ENCODE measurements at places on chromosomes 16 and 17.

DNA sequence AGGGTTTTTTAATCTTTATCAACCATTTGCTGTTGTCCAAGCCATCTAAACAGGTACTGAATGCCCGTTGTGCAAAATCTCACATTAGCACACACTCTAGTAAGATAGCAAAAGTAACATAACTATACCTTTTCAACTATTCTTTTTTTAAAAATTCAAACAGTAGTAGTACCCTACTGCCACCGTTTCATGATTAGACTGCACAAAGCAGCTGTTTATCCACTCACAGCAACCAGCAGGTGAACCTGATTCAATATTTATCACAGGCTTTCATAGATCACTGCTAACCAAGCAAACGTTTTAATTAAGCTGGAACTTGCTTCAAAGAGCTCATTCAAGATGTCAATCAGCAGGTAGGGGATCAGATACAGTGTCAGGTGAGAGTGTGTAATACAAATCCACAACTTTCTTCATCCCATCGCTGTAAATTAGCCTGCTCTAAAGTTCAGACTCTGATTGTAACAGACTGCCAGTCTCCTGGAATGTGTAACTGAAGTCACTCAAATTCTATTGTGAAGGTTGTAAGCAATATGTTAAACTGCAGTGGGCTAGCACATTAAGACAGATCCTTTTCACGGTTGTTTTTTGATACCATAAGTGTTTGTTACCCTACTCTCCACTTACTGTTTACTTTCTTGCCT lies 47.3 kb downstream of the BRIP1 start:
- no peak for DNase-seq

DNA sequence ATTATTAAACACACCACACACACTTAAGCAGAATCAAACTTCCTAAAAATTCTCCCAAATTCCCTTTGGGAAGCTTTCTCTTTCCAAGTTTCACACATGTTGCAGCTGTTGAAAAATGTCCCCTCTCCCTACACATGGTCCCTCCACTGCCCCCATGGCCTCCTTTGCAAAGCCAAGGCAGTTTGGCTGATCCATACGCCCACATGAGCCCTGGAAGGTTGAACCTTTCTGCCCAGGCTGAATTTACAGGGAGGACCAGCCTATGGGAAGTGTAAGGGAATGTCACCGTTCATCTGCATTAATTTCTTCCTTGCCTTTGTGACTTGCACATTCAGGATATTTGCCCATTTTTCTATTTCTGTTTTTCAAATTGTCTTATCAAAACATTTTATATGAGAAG lies 31.1 kb upstream of the SHISA6 start:
- DNase-seq: no peak

DNA sequence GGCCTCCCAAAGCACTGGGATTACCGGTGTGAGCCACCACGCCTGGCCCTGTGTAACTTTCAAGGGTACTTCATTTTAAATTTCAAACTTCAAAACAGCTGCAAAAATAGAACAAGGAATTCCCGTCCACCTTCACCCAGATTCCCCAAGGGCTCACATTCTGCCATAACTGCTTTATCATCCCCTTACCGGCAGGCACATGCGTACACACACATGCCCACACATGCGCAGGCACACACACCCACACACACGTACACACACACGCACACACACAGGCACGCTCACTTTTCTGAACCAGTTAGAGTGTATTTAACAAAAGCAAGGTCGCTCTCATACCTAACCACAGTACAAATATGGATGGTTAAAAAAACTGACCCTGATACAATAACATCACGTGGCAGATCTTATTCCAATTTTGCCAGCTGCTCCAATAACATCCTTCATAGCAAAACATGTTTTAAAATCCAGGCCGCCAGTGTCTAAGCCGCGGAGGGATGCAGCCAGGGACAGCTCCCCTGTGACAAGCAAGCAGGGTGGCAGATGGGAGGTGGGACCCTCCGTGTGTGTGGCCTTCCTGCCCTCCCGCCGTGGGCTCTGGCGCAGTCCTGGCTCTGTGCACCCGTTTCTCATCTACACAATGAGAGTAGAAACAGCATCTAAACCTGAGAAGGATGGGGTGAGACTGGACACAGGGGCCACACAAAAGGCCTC lies 23.1 kb downstream of the PDIA2 start:
- no peak for DNase-seq

DNA sequence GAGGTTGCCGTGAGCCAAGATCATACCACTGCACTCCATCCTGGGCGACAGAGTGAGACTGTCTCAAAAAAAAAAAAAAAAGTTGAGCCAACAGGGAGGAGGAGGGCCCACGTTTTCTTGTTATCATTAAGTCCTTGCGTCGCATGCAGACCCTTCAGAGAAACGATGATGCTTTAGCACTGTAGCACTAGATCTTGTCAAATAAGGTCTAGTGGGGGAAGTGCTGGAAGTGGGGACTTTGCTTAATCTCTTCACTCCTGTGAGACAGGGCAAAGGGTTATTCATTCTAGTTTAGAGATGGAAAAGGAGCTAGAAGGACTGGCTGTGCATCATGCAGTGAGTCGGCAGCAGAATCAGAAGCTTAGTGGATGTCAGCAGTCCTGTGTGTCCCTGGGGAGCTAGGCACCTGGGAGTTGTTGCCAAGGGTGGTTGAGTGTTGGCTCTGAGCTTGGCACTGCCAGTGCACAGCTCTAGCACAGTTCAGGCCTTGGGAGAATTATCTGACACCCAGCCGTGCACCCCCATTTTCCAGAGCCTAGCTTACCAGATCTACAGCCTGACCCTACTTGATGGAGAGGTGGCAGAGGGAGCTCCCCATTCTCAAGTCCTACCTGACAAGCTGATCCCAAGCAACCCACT lies 33.4 kb upstream of the TBX2 start:
- DNase-seq: no peak

DNA sequence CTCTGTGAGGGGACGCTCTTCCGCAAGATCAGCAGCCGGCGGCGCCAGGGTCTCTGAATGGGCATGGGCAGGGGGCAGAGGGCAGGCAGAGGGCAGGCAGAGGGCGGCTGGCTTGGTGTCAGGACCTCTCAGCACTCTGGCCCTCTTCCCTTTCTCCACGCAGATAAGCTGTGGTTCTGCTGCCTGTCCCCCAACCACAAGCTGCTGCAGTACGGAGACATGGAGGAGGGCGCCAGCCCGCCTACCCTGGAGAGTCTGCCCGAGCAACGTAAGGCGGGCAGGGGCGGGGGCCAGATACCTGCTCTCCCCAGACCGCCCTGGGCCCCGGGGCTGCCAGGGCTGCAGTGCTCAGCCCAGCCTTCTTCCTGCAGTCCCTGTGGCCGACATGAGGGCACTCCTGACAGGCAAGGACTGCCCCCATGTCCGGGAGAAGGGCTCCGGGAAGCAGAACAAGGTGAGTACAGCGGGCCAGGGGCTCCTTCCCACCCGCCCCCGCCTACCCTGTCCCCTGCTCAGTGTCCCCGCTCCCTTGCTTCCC lies 4.1 kb downstream of the ELMO3 start:
- no peak for DNase-seq

GRCh38 chr16:3591436-3591803 lies 14.2 kb upstream of the NLRC3 start:
- no peak for DNase-seq

DNA sequence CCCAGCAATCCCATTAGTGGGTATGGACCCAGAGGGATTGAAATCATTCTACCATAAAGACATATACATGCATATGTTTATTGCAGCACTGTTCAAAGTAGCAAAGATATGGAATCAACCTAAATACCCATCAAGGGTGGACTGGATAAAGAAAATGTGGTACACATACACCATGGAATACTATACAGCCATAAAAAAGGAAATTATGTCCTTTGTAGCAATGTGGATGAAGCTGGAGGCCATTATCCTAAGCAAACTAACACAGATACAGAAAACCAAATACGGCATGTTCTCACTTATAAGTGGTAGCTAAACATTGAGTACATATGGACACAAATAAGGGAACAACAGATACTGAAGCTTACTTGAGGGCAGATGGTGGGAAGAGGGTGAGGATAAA lies 2.4 kb downstream of the KRTAP2-3 start:
- no peak for DNase-seq

- no peak for DNase-seq
Observed at GRCh38 chr16:78897299-78897698, 703.2 kb downstream of the MAF start.

GRCh38 chr16:49158029-49158642 lies 123.5 kb downstream of the CBLN1 start:
- peak; percentile 80 for DNase-seq

DNA sequence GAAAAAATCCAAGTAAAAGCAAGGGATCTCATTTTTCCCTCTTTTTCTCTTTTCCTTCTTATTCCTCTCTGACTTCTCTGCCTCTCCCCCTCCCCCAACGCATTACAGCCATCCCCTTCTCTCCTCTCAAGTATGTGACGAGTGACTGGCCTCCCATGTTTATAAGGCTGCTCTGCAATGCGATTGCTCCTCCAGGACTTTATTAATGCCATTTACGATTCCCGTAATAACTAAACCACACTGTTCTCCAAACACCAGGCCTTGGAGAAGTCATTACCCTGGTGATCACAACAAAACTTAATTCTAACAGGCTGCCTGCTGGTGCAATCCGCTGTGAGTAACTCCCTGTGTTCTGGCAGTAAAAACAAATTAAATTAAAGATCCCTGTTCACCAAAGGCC lies 88.8 kb downstream of the HS3ST3B1 start:
- no peak for DNase-seq

DNA sequence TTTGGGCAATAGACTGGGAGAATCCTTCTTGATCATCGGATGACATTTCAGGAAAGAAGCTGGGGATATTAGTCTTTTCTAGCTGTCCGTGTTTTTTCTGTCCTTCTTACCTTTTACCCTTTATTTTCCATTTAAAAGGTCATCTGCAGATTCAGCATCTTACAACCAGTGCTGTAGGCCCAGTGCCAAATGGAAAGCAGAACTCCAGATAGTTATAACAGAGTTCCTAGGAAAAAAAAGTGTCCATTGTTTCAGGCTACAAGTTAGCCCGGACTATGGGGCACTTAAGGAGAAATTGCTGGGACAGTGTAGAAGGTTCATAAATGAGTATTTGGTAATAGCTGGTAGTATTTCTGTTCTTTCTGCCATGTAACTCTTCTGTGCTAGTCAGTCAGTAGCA lies 28.4 kb downstream of the LDHD start:
- no peak for DNase-seq

DNA sequence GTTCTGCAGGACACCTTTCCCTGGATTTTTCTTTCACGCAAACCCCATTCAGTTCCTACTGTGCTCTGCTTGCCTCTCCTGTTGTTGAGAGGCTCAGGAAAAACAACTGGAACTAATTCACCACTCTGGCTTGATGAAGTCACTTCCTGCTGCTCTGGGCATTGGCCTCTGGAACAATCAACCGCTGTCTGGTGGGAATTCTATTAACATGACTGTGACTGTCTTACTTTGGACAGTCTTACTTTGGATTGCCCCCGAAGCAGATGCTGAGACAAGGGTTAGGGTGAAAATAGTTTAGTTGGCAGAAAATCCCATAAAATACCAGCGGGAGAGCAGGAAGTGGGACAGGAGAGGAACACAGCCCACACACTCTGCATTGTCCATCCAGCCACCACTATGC lies 90.0 kb upstream of the HSBP1 start:
- peak; percentile 87 for DNase-seq

- no peak for DNase-seq
Observed at GRCh38 chr16:78286065-78286464, 186.6 kb downstream of the WWOX start.

GRCh38 chr16:1288813-1289476 lies 20.5 kb upstream of the UBE2I start:
- DNase-seq: peak; percentile 74

DNA sequence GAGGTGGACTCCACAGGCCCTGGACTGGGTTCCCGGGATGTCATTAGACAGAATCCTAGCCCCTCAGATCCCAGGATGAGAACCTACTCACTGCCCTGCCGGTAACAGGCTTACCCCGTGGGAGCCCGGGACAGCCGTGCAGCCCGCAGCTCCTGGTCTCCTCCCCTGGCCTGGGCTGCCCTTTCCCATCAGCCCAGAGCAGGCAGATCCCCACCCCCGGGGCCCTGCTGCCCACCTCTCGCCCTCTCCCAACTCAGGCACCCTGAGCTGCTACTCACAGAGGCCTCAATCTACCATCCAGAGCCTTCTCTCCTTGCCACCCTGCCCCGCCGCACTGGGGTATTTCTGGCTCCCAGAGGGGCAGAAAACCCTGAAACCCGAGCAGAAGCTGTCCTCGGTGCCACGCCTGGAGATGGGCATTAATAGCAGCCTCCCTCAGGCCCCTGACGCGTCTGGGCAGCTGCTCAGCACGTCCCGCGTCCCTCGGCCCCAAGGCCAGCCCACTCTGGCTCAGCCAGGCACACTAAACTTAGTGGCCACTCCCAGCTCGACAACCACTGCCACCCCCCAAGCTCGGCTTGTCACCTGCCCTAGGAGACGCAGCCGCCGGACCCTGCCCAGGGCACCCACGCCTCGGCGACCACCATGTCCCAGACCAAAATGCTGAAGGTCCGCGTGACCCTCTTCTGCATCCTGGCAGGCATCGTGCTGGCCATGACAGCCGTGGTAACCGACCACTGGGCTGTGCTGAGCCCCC lies at the start of gene CACNG1:
CACNG1 (plus strand) TSS at position 539 of the 757 bp plus-strand sequence; CDS start at position 646, 107 bp downstream.
- no peak for DNase-seq

All from islet precursor cell (in vitro differentiated cells).